ENCODE measurements at places on chromosomes 7 and 10.

DNA sequence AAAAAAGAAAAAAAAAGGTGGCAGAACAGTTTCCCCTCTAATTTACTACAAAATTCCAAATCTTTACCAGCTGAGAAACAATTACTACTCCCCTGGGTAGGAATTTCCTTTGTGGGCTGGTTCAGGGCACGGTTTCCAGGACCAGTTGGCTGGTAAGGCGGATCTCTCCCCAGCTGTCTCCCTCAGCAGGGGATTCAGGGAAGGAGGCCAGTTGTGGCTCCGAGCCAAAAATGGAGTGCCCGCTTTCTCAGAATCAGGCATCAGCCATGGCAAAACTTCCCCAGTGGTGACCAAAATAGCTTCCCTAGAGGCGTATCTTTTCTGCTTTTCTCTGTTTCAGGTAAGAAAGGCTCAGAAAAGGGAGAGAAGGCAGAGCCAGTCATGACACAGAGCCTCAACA lies 91.2 kb downstream of the ZNF22 start:
- no peak for DNase-seq

DNA sequence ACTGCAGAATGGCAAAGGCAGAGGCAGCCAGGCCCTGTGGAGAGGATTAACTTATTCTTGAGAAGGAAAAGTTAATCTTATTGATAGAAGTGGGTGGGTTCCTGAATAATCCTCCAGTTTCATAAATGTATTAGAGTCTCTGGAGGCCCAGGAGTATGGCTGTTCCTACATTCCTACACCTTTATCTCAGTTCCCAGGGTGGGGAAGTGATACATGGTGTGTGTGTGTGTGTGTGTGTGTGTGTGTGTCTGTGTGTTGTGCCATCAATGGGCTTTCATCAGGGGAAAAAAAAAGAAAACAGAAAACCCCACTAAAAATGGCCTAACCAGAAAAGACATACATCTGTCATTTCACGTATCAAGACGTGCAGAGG lies 22.0 kb upstream of the GSDME start:
- no peak for DNase-seq

- no peak for DNase-seq
Measured at GRCh38 chr7:31720366-31720765, 33.4 kb downstream of the PPP1R17 start.

DNA sequence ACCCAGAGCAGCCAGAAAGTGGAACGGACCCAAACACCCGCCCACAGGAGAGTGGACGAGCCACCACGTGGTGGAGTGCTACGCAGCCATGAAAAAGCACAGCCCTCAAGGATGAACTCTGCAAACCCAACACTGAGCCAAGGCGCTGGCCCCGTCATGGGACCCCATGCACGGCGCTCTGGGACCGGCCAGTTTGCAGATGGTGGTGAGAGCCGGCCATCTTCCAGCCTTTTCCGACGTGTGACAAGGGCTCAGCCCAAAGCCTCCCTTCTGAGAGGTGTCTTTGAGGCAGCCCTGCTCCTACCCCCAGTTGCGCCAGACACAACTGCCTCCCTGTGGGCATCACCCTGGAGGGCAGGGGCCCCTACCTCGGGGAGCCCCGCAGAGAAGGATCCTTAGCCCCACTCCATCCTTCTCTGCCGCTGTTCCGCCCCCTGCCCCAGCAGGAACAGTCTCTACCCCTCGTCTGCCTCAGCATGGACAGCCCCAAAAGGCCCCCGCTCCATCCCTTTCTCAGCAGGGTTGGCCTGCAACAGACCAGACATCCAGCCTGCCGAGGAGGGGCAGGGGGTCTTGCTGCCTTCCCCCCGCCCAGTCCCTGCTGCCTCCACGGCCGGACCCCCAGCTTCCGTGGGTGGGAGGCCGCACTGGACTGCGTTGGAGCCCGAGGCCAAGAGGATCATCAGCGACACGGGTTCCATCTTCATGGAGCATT lies 75.7 kb downstream of the MICALL2 start:
- DNase-seq: no peak

DNA sequence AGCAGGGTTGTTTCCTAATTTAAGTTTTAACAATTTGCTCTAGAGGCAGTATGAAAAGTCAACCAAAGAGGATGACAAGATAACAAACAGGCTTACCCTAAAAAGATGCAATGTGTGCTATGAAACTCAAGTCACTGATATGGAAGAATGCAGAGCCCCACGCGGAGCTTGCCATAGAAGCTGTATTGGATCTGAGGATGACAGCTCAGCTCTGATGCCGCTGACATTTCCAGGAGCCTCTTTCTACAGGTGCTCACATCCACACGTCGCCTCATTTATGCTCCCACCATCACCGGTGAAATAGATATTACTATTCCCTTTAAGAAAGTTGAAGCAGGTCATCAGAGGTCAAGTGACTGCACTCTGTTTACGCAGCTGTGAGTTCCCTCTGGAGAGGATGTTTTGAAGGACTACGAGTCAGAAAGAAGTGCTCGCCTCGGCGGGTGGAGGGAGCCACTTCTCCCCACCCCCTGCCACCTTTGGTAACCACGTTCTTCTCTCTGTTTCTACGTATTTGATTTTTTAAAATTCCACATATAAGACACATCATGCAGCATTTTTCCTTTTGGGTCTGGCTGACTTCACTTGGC lies 275.4 kb downstream of the GLRX3 start:
- DNase-seq: no peak

DNA sequence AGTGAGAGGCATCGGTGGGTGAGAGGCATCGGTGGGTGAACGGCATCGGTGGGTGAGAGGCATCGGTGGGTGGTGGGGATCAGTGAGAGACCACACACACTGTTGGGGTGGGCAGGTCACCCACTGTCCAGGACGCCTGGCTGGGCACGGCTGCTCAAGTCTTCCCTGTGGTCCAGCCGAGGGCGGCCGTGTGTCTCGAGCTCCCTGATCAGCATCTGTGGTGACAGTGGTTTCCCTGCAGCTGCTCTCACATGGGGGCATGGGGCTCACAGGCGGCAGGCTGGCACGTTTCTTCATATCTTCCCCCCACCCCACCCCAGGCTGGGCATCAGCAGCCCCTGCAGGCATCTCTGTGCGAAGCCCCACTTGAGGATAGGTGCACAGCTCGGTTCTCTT lies 78.2 kb downstream of the NKX6-2 start:
- DNase-seq: no peak

DNA sequence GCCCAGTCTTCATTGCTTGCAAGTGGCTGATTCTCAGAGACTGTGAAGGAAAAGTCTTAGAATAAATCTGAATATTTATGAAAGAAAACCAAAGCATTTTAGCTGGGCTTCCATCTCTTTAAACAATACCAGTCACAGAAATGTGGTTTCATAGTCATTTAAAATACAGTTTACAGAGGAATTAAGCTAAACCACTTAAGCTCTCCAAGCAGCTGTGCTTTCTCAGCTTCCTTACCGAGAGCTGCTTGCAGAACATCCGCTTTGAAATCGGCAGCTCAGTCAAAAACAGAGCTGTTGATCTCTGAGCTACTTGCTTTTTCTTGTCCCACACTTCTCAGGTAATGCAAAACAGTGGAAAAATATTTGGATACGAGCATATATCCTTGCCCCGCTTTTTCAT lies 134.5 kb downstream of the DYNC1I1 start:
- no peak for DNase-seq

GRCh38 chr7:128800567-128800966 lies 8.8 kb downstream of the CCDC136 start:
- no peak for DNase-seq

- no peak for DNase-seq
Measured at GRCh38 chr10:112475575-112476218, 28.7 kb downstream of the VTI1A start.

DNA sequence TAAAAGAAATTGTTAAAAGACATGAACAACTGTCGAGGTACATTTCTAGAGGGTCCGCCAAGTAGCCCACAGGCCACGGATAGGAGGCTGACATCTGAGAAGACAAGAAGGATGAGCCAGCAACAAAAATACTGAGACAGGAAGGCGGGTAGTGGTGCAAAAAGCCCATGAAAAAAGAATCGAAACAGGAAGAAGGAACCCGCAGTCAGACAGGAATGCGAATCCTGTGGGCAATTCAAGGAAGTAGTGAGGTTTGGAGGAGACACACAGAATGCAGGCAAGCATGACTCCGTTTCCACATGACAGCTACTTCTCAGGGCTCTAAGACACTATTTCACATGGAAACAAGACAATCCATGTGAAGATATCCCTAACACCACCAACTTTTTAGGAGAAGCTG lies 125.2 kb downstream of the DOCK4 start:
- no peak for DNase-seq

- DNase-seq: no peak
Measured at GRCh38 chr10:110652475-110653118, 8.5 kb downstream of the RBM20 start.

DNA sequence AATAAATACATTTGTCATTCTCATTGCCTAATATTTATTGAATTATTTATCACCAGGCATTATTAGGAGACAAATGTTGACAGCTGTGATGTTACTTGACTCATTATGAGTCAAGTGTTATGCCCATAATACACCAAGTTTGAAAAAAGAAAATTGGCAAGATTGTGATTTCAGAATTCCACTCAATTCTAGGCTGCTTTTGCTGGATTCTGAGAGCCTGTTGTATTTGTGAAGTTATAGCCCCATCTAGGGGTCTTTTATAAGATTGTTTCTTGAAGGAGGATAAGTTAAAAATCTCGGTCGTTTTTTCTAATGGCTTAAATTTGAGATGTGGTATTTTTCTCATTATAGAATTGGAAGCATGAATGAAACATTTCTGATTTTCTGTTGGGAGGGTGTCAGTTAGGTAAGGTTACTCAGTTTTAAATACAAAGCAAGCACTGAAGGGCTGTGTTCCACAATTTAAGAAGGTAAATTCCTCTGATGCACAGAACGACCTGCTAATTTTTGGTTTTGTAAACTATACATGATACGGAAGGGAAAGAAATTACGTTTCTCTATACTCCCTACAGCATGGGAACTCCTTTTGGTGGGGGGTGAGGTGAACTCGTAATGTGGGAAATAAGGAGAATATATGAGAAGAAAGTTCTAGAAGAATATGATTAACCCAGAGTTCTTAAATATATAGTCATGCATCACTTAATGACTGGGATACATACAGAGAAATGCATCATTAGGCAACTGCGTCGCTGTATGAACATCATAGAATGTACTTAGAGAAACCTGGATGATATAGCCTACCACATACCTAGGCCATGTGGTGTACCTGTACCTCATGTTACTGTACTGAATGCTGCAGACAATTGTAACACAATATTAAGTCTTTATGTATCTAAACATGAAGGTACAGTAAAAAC lies 2.6 kb downstream of the STK31 start:
- no peak for DNase-seq

GRCh38 chr7:2785071-2785500 lies 59.0 kb downstream of the GNA12 start:
- no peak for DNase-seq

DNA sequence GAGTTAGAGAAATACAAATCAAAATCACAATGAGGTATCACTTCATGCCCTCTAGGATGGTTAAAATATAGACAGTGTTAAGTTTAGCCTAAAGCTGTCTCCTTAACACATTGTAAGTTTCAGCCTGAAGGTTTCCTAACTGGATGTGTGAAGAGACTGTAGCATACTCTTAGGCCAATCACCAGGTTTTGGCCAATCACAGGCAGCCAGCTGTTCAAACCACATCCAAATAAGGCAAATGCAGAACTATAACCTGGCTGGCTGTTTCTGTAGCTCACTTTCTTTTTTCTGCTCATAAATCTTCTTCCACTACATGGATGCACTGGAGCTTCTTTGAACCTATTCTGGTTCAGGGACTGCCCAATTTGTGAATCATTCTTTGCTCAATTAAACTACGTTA lies 19.7 kb downstream of the ESYT2 start:
- no peak for DNase-seq

GRCh38 chr10:89879121-89879520 lies 177.7 kb downstream of the KIF20B start:
- DNase-seq: no peak

DNA sequence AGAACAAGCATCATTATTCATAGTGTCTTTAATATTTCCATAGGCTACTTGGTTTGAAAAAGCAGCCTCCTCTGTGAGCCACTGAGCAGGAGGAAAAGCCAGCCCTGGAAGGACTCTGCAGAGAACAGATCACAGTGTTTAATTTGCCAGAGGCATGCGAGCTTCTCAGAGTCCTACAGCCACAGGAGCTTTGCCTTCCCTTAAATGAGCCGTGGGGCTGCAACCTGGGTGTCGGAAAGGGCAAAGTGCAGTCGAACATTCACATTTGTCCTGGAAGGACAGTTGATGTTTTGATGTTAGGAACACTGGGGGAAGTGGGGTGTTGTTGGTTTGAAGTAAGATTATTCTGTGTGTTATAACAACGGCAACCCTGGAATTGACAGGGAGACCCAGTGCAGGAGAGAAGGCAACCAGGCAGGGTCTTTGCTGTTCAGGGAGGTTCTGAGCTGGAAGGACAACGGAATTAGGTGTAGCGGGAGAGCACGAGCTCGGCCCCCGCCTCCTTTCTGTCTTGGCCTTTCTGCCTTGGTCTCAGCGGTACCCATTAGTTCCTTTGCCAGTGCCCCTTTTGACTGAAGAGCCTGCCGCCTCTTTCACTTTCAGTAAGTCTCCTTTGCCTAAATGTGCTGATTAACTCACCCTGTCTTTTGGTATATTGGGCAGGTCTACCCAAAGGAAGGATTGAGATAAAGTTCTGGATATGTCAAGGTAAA lies 192.3 kb upstream of the PITRM1 start:
- no peak for DNase-seq

DNA sequence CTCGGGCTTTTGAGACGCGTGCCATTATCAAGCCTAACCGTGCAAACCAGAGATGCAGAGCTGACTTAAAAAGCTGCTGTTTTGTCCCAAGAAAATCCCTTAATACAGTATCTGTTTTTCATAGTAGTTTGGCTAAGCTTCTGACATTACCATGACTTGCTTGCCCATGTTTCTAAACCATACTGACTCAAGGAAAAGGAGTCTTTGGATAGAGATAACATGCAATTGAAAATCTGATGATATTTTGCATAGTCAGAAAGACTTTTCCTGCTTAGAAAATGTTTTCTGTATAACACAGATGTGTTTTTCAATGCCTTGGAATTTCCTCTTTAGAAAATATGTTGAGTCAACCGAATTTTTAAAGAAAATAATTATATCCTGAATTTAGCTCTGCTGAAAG lies 21.5 kb upstream of the AKR1E2 start:
- DNase-seq: no peak

DNA sequence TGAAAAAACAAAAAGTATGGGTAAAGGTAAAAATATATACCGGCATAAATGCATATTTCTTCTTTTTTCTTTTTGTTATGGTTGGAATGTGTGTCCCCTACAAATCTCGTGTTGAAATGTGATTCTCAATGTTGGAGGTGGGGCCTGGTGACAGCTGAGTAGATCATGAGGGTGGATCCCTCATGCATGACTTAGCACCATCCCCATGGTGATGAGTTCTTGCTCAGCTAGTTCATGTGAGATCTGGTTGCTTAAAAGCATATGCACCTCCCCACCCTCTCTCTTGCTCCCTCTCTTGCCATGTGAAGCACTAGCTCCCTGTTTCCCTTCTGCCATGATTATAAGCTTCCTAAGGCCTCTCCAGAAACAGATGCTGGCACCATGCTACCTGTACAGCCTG lies 93.3 kb downstream of the HYCC1 start:
- no peak for DNase-seq

GRCh38 chr10:97736403-97736901 lies 476 bp upstream of the ZFYVE27 start:
- DNase-seq: no peak

GRCh38 chr7:7868572-7868899 lies 100.1 kb upstream of the GLCCI1 start:
- no peak for DNase-seq
